Activated CD8-positive, alpha-beta memory T cell treated with anti-CD3 and anti-CD28 coated beads, Interleukin-2, amount 50 U/mL, for 4 hours (primary cell): ENCODE measurements at places on chromosomes 11 and 22.

- no peak for DNase-seq
These were observed 1.7 kb downstream of the ZBED4 start for GRCh38 chr22:49855251-49855911.

- DNase-seq, result no peak
These were observed 234.0 kb upstream of the ZC3H12C start for GRCh38 chr11:109859045-109859724.

GRCh38 chr11:13384908-13385640, 77.9 kb downstream of the BTBD10 start:
- DNase-seq, result peak; percentile 17

GRCh38 chr11:43835104-43835503, 45.5 kb upstream of the ALKBH3 start:
- DNase-seq, result no peak

GRCh38 chr11:67372993-67373647, at the start of gene CLCF1:
TSS of gene CLCF1 (minus strand) at chr11:67373598. CDS start at chr11:67373539, 59 bp downstream.
- DNase-seq, result no peak

DNA sequence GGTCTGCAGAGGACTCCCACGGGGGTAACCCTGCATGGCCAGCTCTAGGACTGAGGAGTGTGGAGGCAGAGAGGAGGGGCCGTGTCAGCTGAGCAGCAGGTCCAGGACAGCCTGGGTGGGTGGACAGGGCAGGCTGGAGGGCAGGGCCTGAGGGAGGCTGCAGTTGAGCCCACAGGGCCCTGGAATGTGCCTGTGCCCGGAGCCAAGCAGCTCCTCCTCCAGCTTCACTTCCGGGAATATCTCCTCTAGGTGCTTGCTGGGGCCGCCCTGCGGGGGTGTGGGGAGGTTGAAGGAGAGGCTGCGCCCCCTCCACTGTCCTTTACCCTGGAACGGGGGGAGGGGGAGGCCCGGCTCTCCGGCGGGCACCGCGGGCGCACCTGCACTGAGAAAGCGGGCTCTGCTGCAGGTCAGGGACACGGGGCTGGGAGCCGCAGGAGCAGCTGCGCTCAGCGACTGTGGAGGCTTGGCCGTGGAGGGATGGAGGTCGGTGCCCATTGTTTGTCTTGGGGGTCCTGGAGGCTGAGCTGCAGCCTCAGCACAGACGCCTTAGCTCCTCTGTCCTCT, 1293.2 kb downstream of the BRD1 start:
- DNase-seq, result no peak

- DNase-seq, result no peak
These were observed 8.2 kb upstream of the LAYN start for GRCh38 chr11:111532365-111532709.

- no peak for DNase-seq
These were observed 74.1 kb downstream of the TRIM29 start for GRCh38 chr11:120063686-120064340.
